ENCODE measurements at places on chromosomes 4 and X.
A peak's percentile ranks its signal among the peaks of the same experiment; 100 is the strongest.

- DNase-seq = no peak
Observed at GRCh38 chr4:38157592-38157991, 197.4 kb downstream of the PTTG2 start.

DNA sequence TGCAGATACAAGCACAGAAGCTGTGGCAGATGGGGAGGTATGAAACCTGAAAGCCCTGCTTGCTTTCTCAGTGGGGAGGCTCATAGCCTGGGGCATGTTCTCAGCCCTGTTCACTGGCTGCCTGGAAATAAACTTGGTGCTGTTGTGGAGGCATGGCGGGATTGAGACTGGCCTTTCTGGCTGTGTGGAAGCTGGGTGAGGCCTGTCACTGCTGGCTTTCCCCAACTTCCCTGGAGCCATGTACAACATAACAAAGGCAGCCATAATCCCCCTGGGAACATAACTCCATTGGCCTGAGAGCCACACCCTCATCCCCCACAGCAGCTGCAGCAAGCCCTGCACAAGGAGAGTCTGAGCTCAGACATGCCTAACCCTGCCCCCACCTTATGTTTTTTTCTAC, 237.7 kb upstream of the TLL1 start:
- DNase-seq = no peak

DNA sequence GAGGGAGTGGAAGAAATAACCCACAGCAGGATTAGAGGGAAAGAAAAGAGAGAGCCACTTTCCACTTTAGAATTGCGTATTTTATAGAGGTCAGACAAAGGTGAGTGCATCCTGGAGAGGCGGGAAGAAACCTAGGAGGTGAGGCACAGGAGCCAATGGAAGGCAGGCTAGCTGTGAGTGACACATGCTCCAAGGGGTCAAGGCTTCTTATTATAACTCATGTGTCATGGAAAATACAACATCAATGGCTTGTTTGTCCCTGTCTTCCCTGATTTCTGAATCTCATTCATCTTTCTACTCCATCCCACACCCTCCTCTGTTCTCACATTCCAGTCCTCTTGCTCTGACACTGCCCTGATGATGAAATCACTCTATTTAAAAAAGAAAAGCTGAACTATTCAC, 14.4 kb downstream of the ANXA3 start:
- DNase-seq = no peak

GRCh38 chr4:85452058-85452731, 22.8 kb upstream of the ARHGAP24 start:
- no peak for DNase-seq

- no peak for DNase-seq
Observed at GRCh38 chr4:133694416-133694815, 507.2 kb downstream of the PABPC4L start.

- DNase-seq = peak; percentile 12
Observed at GRCh38 chr4:139207247-139207646, 30.2 kb upstream of the ELF2 start.

- DNase-seq = no peak
Observed at GRCh38 chr4:158530381-158530780, 8.7 kb downstream of the RXFP1 start.

DNA sequence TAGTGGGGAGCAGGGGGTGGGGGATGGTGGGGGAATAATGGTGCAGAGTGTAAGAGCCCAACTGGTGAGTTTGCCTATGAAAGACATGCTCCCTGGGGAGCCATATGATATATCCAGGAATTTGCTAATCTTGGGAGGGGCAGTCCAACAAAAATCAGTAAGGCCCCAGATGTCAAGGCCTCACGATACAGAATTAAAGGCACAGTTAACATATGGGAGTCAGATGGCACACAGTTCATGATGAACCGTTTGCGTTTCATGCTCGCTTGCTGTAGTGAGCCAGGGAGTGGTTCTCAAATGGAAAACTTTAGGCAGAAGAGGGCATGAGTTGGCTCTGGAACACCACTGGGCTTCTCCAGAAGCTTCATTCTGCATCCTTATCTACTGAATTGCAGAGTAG, 33.9 kb upstream of the VCX2 start:
- DNase-seq = no peak

DNA sequence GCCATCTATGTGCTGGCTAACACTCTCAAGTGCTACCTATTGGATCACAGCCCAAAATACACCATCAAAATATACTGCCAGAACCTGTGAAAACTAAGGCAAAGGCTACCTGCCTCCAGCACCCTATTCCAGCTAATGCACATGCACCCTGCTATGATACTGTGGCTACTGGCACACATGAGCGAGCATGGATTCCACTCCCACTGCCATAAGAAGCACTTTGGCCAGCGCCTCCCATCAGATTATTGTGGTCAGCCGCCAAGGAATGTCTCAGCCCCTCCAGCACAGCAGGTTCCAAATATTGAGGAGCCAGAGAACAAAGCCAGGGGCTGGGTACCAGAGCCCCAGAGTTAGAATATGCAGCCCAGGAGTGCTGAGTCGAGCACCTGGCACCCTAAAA, 32.5 kb upstream of the TMPRSS11F start:
- no peak for DNase-seq

- no peak for DNase-seq
Observed at GRCh38 chr4:88528861-88529260, 5.3 kb upstream of the PYURF start.

- DNase-seq = no peak
Observed at GRCh38 chr4:120919358-120919757, 3.2 kb downstream of the PRDM5 start.

DNA sequence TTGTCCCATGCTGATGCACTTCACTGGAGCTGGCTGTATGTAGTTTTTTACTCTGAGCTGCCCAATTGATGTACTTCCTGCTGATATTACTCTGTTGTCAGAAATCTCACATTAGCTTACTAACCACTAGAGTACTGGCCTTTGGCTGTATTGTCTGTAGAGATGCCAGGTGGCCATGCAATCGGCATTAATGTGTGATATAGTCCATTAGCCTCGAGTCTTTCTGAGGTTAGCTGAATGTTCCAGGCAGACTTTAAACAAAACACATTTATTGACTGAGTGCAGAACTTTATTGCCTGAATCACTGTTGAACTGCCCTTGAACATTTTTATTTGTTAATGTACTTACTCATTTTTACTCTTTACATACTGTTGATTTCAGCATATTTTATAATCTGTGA, 335.2 kb downstream of the PCDH10 start:
- no peak for DNase-seq

GRCh38 chr4:185235843-185236503, 26.6 kb downstream of the SNX25 start:
- no peak for DNase-seq
